ENCODE measurements at places on chromosomes 2 and 18.

GRCh38 chr2:30098266-30099005, 48.4 kb upstream of the YPEL5 start:
- no peak for DNase-seq

- no peak for DNase-seq
These were observed 9.6 kb downstream of the GDF7 start for GRCh38 chr2:20676353-20677215.

DNA sequence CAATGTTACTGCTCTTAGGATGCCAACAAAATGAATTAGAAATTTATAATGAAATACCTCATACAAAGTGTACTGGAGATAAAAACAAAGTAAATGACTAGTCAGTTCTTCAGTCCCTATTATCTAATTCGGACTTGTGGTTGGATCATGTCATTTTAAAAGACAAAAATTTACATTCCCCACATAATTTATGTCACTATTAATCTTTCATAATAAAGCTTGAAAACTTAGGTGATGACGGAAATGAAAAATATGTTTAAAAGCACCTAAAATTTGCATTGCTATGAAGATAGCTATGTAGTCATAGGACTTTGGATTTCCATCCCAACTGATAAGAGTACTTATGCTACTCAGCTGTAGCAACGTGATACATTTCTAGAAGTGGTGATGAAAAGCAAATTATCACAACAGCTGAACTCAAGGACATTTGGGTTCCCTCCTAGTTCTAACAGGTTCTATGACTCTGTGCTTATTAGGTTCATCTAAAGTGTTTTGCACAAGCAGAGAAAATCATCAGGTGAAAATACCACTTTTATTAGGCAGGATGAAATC, 58.4 kb downstream of the LRPPRC start:
- DNase-seq = no peak

GRCh38 chr18:25298853-25299274, 53.1 kb downstream of the ZNF521 start:
- DNase-seq = no peak

GRCh38 chr18:45916302-45916701, 50.8 kb downstream of the EPG5 start:
- no peak for DNase-seq

DNA sequence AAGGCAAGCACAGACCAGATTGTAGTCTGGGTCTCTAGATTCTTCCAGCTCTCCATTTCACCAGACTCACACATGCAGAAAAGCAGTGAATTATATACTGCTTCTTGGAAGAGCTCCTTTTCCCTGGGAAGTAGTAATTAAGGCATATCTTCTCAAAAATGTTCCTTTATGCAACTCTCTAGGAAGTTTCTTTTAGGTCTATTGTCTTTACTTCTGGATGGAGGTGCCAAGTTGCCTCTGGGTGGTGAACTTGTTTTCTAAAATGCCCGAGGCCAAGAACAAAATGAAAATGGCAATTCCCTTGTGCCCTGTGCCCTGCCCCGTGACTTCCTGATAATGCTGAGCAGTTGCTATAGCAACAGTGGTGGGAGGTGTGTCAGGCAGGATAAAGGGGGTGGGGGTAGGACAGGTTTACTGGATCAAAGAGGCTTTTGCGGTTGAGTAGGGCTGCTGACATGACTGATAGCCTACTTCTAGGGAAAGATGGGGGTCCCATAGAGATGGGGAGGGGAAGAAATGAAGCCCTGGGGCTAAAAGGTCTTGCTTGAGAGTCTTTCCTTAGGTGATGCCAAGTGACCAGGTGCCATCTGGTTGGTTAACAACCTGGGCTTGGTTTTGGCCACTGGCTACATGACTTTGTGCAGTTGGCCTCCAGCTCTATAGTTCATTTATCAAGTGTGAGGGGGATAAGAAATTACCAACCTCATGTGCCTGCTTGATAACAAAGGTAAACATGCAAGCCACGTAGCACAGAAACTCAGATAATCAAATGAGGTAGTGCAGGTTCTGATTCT, 11.8 kb downstream of the IGFBP2 start:
- DNase-seq = no peak

GRCh38 chr2:24214880-24215279, 40.0 kb downstream of the FAM228A start:
- DNase-seq = no peak

- DNase-seq = no peak
These were observed 58.6 kb downstream of the GALNT14 start for GRCh38 chr2:31079665-31080064.

DNA sequence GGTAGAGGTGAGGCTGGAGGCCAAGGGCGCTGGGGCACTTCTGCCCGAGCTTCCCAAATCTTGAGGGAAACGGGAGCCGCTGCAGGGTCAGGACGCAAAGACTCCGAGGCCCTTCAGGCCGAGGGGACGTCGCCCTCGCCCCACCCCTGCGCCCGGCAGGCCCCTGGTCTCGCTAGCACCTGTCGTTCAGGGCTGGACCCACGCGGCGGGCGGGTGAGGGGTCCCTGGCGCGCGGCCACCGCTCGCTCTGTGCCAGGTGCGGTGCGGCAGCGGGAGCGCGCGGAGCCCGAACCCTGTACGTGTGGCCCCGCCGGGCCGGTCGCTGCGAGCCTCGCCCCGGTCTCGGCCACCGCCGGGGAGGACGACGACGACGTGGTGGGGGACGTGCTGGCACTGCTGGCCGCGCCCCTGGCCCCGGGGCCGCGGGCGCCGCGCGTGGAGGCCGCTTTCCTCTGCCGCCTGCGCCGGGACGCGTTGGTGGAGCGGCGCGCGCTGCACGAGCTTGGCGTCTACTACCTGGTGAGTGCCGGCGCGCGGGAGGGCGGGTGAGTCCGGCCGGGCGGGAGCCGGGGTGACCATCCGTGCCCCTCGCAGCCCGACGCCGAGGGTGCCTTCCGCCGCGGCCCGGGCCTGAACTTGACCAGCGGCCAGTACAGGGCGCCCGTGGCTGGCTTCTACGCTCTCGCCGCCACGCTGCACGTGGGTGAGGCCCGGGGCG, 4.9 kb downstream of the ERFE start:
- DNase-seq = no peak

DNA sequence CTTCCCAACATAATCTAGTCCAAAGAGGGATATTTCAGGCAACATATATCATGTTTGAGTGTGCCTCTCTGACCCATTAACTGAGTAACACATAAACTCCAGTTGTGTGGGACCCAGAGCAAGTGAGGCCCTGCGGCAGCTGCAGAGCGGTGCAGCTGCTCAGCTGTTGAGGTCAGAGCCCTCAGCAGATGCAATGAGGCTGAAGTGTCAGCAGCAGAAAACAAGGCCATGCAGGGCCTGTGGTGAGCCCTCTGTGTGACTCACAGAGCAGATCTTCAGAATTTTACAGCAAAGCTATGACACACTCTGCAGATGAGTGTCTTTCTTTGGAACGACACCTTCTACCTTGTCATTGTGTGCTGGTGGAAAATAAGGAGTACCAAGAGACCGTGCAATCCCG, 168.5 kb downstream of the CBLN2 start:
- DNase-seq = no peak
